Spleen (tissue), 13 donors: ENCODE measurements at places on chromosomes 12 and 14. TPM values are rescaled to one million over a fixed set of nuclear protein-coding genes. Genes with fewer than 3 reads are reported as not detected.

GRCh38 chr12:8154526-8154925 is 2.3 kb upstream of the ZNF705A start:
- DNase-seq, result no peak

- DNase-seq, result no peak
Measured at GRCh38 chr12:126384026-126384564, 1318.9 kb downstream of the AACS start.

GRCh38 chr14:95018821-95019220 is 138.5 kb downstream of the DICER1 start:
- no peak for DNase-seq

GRCh38 chr12:128261757-128262156 is 5.2 kb upstream of the TMEM132C start:
- no peak for DNase-seq

DNA sequence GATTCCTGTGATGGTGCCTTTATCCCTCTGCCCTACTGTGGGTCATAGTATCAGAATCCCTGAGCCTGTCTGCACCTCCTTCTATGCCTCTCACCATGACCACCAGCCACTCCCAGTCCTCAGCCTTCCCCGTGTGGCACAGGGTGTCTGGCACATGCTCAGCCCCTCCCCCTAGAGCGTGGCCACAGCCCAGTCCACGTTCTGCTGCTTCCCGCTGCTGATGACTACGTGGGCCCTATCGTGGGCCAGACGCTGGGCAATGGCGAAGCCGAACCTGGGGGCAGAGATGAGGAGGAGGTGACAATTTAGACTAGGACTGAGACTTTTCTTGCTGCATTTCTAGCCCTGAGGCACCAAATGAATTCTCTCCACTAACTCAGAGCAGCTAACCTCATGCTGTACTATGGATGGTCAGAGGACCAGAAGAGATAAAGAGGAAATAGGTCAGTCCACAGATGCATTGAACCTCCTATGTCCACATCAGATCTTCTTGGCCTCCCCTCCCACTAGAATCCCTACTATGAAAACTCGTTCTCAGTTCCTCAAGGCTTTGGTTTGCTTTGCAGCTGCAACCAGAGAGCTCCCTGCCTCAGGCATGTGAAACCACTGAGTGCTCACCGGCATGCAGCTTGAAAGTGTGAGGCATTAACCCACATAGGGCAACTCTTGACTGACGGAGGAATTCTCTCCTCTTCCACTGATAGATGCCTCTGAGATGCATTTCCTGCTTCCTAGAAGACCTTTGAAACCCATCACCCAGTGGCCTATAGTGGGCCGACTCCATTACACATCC is 126.3 kb upstream of the DHRS4 start:
- DNase-seq, result no peak

DNA sequence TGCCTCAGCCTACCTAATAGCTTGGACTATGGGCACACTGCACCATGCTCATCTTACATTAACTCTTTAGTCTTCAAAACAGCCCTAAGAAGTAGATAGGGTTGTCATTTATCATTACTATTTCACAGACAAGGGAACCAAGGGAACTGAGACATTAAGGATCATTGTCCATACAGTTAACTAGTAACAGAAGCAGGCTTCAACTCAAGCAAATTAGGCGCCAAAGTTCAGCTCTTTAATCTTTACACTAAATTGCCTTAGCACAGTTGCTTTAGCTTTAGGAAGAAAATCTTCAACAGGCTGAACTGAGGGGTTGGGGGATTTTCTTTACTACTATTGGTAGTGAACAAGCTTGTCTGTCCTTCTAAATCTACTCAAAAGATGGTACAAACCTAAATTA is 68.8 kb upstream of the CAND1 start:
- no peak for DNase-seq

DNA sequence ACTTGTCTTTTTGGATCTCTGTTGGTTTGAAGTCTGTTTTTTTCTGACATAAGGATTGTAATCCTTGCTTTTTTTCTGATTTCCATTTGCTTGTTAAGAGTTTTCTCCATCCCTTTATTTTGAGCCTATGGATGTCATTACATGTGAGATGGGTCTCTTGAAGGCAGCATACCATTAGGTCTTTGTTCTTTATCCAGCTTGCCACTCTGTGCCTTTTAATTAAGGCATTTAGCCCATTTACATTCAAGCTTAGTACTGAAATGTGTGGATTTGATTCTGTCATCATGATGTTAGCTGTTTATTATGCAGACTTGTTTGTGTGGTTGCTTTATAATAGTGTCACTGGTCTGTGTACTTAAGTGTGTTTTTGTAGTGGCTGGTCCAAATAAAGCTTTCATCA is 100.0 kb downstream of the CCDC91 start:
- no peak for DNase-seq

DNA sequence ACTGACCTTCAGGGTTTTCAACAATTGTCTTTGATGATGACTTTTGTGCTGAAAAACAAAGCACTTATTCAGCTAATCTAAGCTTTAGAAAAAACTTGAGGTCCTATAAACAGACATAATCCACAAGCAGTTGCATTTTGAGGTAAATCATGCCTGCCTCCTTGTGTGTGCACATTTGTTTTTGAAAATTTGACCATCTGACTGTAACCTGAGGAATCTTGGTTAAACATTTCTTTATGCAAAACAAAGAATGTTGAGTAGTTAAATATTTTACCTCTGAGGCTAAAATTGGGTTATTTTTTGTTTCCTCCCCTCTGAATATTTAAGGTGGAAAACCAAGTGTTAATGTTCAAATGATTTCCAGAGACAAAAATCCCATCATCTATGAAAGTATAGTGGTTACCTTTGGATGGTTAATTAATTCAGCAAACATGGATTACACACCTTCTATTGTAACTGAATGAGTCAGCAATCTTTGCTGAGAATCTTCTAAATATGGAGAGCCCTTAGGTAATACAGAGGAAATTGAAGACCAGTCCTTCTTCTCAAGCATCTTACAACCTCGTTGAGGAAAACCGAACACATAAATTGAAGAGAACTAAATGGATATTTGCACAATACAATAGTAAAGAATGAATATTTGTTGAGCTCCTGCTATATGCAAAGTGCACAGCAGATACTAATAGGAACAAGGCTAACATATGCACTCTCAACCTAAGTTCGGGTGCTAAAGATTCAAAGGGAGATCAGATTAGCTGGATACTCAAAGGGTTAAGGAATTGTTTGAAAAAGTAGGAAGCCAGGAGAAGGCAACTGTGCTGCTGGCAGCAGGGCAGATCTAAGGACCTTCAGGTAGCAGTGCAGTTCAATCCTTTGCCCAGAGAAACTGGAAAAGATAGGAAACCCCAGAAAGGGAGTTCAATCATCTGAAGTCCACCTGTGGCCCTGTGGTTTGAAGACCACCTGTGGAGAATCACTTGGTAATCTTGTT is 115.2 kb downstream of the BMP4 start:
- no peak for DNase-seq

GRCh38 chr12:54046809-54047159 is 6.9 kb upstream of the HOXC4 start:
- DNase-seq, result peak; percentile 62

- peak; percentile 50 for DNase-seq
Measured at GRCh38 chr12:34604227-34604626, 581.9 kb downstream of the ALG10 start.

GRCh38 chr14:77590845-77591485 is 25.5 kb downstream of the SPTLC2 start:
- DNase-seq, result no peak

- no peak for DNase-seq
Measured at GRCh38 chr14:24726480-24726879, 92.5 kb upstream of the GZMB start.

GRCh38 chr12:40144023-40144422 is 38.1 kb upstream of the SLC2A13 start:
- DNase-seq, result no peak

- DNase-seq, result no peak
Measured at GRCh38 chr14:54931101-54931500, 28.5 kb upstream of the GCH1 start.

- no peak for DNase-seq
Measured at GRCh38 chr12:131124487-131125280, 171.0 kb downstream of the ADGRD1 start.

- DNase-seq, result peak; percentile 99
Measured at GRCh38 chr14:24195186-24196070, at the start of gene TM9SF1. Gene TM9SF1 (minus strand): TSS chr14:24195441. CDS start chr14:24195019, 422 bp downstream.

DNA sequence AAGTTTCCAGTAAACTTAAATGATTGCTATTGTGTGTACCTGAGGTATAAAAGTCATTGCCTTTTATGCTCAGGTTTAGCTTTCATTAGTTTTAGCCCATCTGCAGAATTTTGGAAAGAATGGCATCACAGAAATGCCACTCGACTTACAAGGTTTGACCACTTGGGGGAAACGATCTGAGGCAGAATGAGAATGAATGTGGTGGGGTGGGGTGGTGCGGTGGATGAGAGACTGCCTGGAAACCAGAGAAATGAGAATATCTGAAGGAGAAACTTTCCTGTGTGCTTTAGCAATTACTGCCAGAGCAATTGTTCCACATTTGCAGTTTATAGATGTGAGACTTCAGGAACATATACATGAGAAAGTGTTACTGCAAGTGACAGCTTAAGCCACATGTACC is 225.4 kb upstream of the PDE3A start:
- DNase-seq, result no peak

DNA sequence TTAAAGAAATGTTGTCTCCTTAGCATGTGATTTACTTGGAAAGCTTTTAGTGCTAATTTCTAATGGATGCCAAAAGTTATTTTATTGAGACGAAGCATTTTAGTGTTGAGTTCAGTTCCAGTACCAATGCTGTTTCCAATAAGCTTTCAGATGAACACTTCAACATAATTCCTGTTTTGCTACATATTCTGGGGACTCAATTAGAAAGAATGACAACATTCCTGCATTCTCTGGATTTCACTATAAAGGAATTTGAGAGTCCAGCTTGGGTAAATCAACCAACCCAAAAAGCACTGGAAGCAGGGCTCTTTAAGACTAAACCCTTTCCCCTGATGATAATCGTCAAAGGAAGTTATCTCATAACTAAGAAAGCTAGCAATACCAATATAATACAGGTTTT is 353.0 kb upstream of the TMTC1 start:
- DNase-seq, result no peak

- no peak for DNase-seq
Measured at GRCh38 chr12:77049767-77050353, 15.5 kb downstream of the E2F7 start.

GRCh38 chr14:87869619-87870583 is 123.1 kb downstream of the GALC start:
- DNase-seq, result no peak

DNA sequence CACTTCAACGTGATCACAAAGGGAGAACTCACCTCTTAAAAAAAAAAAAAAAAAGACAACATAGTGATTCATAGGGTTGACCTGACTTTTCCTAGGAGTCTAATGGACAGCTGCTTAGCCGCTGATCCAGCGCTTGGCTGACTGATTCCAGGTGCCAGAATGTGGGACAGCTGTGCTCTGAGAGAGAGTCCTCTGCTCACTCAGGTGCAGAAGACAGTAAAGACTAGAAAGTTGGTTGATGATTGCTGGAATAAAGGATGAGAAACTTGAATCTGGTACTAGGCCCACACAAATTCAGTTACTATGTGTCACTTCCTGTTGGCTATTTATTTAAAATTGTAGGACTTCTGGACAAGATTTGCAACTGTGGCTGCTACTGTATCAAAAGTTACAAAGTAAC is 229.4 kb downstream of the CHST11 start:
- no peak for DNase-seq

- no peak for DNase-seq
Measured at GRCh38 chr14:79418649-79419415, 792.5 kb downstream of the DIO2 start.

DNA sequence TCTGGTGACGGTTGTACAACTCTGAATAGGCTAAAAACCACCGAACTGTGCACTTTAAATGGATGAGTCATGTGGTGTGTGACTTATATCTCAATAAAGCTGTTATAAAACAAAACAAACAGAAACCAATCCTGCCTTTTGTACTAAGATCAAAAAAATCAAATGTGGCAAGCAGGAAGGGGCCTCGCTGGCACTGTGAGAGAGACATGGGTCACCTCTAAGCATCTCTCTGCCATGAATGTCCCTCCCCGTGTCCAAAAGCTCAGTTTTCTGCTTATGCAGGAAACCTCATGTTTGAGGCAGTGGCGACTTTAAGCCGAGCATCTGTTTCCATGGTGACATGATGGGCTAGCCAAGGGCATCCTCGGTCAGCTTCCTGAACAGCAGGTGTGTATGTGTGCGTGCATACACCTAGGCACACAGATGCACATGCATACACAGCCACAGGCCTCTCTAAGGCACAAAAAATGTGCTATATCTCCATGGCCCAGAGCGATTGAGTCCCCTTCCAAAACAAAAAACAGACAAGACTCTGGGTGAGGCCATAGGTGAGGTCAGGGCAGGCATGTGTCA is 44.4 kb downstream of the ARL6IP4 start:
- DNase-seq, result peak; percentile 3

CD4 gene
- polyA plus RNA-seq, result 21.8 TPM

AKAP5 gene
- 0.58 TPM for polyA plus RNA-seq

SCNN1A gene
- polyA plus RNA-seq, result 0.18 TPM

KRT77 gene
- polyA plus RNA-seq, result 0.03 TPM

KRT79 gene
- not detected for polyA plus RNA-seq

DHRS2 gene
- 17.1 TPM for polyA plus RNA-seq

TMPRSS12 gene
- not detected for polyA plus RNA-seq

OASL gene
- polyA plus RNA-seq, result 2.4 TPM

C12orf54 gene
- not detected for polyA plus RNA-seq

OR4K15 gene
- not detected for polyA plus RNA-seq

CORO1C gene
- 26.1 TPM for polyA plus RNA-seq

PIWIL1 gene
- 0.26 TPM for polyA plus RNA-seq

DAZAP2 gene
- 329 TPM for polyA plus RNA-seq

KLRB1 gene
- polyA plus RNA-seq, result 4.9 TPM

PTPRQ gene
- not detected for polyA plus RNA-seq

TAS2R43 gene
- not detected for polyA plus RNA-seq

TIGAR gene
- 9.0 TPM for polyA plus RNA-seq

GPRC5A gene
- polyA plus RNA-seq, result 0.09 TPM

RACGAP1 gene
- 6.9 TPM for polyA plus RNA-seq

SHMT2 gene
- 47.3 TPM for polyA plus RNA-seq
